Body of pancreas (tissue), 4 donors: ENCODE measurements at places on chromosomes 3 and 15. TPM values are rescaled to one million over a fixed set of nuclear protein-coding genes. Genes with fewer than 3 reads are reported as not detected.

PTX3 gene
- total RNA-seq, result 13.5 TPM

DNA sequence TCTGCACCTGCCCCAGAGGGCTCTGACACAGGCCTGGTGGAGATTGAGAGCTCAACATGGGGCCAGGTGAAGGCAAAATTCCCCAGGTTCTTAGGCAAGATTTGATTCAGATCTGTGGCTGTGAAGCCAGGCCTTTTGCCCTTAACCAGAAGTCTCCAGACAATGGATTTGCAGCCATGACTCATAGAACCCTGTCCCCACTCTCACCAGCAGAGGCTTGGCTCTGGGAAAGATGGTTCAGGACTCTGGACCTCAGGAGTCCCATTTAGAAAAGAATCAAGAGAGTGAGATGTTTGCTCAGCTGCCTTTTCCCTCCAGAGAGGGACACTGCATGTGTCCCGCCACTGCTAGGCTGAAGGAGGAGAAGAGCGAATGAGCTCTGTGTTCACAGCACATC lies 361.4 kb upstream of the ICE2 start:
- H3K4me3 ChIP-seq, result no peak overlapping the region
- no peaks in the 10 kb centered on the region for H3K36me3 ChIP-seq
- no peak overlapping the region for H3K27ac ChIP-seq
- DNase-seq, result no peak

DNA sequence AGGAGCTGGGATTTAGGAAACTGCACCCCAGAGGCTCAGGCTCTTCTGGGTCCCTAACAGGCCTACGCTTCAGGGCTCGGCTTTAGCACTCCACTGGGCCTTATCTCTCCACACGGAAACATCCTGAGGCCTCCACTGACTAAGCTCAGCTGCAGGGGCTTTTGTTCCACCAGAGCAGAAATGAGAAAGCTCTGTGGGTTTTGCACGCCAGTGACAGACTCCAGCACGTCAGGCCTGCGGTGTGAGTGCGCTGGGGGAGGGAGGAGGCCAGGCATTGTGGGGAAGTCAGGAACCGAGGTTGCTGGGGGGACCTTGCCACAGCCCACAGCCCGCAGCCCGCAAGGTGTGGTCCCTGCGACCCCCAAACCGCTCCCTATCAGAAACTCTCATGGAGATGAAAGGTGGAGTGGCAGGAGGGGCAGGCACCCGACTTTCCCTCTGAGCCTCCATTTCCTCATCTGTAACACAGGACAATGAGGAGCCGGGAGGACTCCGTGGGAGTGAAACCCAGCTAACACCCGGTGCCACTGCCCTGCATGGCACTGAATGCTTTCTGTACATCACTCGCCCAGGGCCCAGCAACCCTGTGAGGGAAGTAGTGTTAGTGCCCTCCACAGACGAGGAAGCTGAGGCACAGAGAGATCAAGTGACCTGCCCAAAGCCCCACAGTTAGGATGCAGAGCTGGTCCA lies 106.5 kb downstream of the TPRA1 start:
- H3K4me1 ChIP-seq, result no peaks in the 10 kb centered on the region
- H3K4me3 ChIP-seq, result no peak overlapping the region

DNA sequence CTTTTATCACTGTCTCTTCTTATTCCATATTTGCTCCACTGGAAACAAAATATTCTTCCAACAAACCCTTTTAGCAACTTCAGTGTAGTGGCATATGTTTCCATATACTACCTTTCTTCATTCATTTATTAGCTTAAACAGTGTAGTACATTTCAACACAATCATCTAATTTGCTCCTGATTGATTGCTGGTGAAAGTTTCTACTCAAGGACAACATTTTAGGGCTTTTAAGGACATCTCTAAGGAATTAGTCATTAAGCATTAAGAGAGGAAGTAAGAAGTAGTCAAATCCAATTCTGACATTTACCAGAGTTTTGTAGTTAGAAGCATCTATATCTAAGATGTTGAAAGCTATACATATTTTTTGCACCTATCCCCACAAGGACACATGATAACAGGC lies 55.8 kb downstream of the RSRC1 start:
- no peak overlapping the region for H3K4me3 ChIP-seq
- DNase-seq, result no peak
- H3K27ac ChIP-seq, result no peak overlapping the region
- no peaks in the 10 kb centered on the region for H3K27me3 ChIP-seq

DNA sequence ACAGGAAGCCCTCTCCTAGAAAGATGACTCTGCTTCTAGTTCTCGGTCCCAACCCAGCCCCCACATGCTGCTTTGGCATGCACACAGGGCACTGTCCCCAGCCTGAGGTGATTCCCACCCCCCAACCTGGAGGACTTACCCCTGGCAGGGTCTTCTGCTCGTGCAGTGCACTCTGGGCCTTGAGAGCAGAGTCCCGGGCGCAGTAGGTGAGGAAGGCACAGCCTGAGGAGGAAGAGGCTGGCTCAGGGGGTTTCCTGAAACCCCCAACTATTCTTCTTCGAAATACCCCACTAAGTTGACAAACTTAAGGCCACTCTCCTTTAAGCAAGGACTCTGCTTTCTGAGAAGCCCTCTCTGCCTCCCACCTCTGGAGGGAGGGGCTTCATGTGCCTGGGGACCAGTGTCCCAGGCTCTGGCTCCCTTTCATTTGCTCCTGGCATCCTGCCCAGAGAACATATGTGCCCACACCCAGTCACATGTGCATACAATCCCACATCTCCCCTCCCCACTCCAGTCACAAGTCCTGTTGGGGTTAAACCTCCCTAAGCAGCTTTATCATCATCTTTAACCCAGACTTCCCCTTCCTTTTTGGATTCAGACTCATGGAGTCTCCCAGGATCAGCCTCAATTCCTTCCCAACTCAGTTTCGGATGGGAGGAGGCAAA lies 4.1 kb downstream of the CELF6 start:
- no peak overlapping the region for H3K4me3 ChIP-seq
- H3K36me3 ChIP-seq, result no peaks in the 10 kb centered on the region
- H3K27me3 ChIP-seq, result no peaks in the 10 kb centered on the region

COMMD2 gene
- 8.2 TPM for total RNA-seq

DNA sequence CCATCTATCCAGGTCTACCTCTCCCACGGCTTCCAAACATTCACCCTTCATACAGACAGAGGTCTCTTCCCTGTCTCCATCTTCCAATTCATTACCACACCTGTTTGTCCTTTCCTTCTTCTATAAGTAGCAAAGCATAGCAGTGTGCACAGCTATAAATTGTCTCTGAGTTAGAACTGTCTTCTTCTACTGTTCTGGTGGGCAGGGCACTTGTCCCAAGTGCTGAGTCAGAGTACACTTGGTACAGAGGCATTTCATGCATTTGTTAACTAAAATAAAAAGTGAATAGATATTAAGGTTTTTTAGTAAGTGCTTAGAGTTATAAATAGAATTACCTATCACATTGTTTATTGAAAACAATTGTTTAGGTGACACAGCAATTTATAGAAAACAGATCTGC lies 150.1 kb upstream of the CCDC54 start:
- no peaks in the 10 kb centered on the region for H3K27me3 ChIP-seq
- no peak overlapping the region for H3K4me3 ChIP-seq
- no peaks in the 10 kb centered on the region for H3K36me3 ChIP-seq
- DNase-seq, result no peak

MAP6D1 gene
- total RNA-seq, result 7.0 TPM

CD200R1 gene
- total RNA-seq, result 1.8 TPM

DNA sequence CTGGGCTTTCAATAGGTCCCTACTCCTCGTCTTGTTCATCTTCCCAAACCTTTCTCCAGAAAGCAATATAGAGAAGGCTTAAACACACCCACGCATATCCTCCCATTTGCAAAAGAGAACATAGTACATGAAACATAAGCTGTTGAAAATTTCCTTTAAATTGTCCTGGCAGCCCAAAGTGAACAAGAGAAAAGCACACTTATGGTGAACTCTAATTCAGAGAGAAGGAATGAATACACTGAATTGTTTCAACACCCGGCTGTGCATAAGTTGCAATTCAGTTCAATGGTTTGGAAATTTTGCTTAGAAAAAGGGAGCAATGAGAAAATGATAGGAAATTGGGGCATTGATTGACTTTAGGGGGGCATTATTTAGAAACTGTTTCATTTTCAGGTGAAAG lies 202.6 kb downstream of the TIGIT start:
- DNase-seq, result no peak
- peaks cover 6% of the 10 kb centered on the region for H3K4me1 ChIP-seq
- no peak overlapping the region for H3K27ac ChIP-seq
- no peaks in the 10 kb centered on the region for H3K27me3 ChIP-seq

GRCh38 chr15:90337256-90337655 lies 14.8 kb upstream of the ZNF774 start:
- no peaks in the 10 kb centered on the region for H3K36me3 ChIP-seq
- H3K4me1 ChIP-seq, result peaks cover 30% of the 10 kb centered on the region
- H3K4me3 ChIP-seq, result no peak overlapping the region

DNA sequence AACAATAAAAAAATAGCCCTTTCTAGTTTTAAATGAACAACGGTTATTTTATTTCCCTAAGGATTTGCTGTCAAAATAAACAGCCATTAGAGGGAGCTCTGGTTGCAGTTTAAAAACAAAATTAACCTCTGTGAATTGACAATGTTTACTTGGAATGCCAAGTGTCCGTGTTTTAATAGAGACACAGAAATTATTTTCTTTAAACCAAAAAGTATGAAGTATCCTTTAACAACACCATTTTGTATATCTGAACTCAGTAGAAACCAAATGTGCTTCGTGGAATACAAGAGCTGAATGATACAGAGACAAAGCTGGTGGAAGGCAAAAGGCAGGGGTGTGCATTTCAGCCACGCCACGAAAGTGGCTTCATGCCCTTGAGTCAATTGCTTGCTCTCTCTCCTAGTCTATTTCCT lies 74.4 kb downstream of the MOBP start:
- H3K4me3 ChIP-seq, result no peak overlapping the region
- no peak for DNase-seq
- no peaks in the 10 kb centered on the region for H3K36me3 ChIP-seq
- H3K27me3 ChIP-seq, result no peaks in the 10 kb centered on the region
- no peaks in the 10 kb centered on the region for H3K4me1 ChIP-seq

GRCh38 chr15:45821390-45821789 lies 186.6 kb downstream of the SQOR start:
- no peaks in the 10 kb centered on the region for H3K4me1 ChIP-seq
- H3K27me3 ChIP-seq, result no peaks in the 10 kb centered on the region

TCF12 gene
- total RNA-seq, result 49.4 TPM

- no peak for DNase-seq
- no peaks in the 10 kb centered on the region for H3K36me3 ChIP-seq
- H3K27ac ChIP-seq, result no peak overlapping the region
These were observed 36.1 kb downstream of the LIPC start for GRCh38 chr15:58467722-58468423.

DNA sequence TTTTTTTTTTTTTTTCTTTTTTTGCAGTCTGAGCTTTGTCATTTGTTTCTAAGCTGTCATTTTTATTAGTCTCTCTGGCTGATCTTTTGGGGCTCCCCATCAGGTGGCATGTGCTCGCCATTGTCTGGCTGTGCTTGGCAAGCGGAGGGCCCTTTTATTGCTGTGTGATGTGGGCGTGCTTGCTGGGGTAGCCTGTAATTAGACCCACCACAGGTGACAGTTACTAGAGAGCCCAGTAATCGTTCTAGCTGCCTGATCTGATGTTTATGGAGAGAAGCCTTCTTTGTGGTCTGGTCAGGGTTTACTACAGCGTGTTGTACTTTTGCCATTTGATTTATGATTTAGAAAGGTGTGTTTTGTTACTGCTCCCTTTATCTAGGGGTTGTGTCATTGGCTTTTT lies 179.9 kb downstream of the MCTP2 start:
- H3K36me3 ChIP-seq, result no peaks in the 10 kb centered on the region
- H3K4me1 ChIP-seq, result no peaks in the 10 kb centered on the region
- H3K27ac ChIP-seq, result no peak overlapping the region
- DNase-seq, result no peak
- no peaks in the 10 kb centered on the region for H3K27me3 ChIP-seq

- H3K36me3 ChIP-seq, result no peaks in the 10 kb centered on the region
- no peak overlapping the region for H3K4me3 ChIP-seq
- H3K4me1 ChIP-seq, result no peaks in the 10 kb centered on the region
- H3K27me3 ChIP-seq, result no peaks in the 10 kb centered on the region
- no peak overlapping the region for H3K27ac ChIP-seq
These were observed 147.3 kb upstream of the ZNF385D start for GRCh38 chr3:21898316-21898715.
